ENCODE measurements at places on chromosomes 13 and 19. TPM values are rescaled to one million over a fixed set of nuclear protein-coding genes. Genes with fewer than 3 reads are reported as not detected.
A peak's percentile ranks its signal among the peaks of the same experiment; 100 is the strongest.

GRCh38 chr19:57363688-57364181 is 384 bp downstream of the TRAPPC2B start:
- peaks cover 41% of the 10 kb centered on the region for H3K36me3 ChIP-seq
- H3K4me1 ChIP-seq: peaks cover 14% of the 10 kb centered on the region
- H3K27me3 ChIP-seq: no peaks in the 10 kb centered on the region
- H3K4me3 ChIP-seq: peak overlapping the region; percentile 85
- DNase-seq: no peak
- H3K27ac ChIP-seq: peak overlapping the region; percentile 92

- no peaks in the 10 kb centered on the region for H3K27me3 ChIP-seq
- peak overlapping the region; percentile 30 for H3K4me3 ChIP-seq
- H3K36me3 ChIP-seq: no peaks in the 10 kb centered on the region
These were observed 40.4 kb downstream of the LRCH1 start for GRCh38 chr13:46593398-46593797.

GRCh38 chr19:16345457-16345856 is 20.8 kb downstream of the KLF2 start:
- no peaks in the 10 kb centered on the region for H3K36me3 ChIP-seq
- no peak for DNase-seq
- H3K4me1 ChIP-seq: peaks cover 26% of the 10 kb centered on the region
- no peak overlapping the region for H3K27ac ChIP-seq

GRCh38 chr13:78608252-78608687 is 4.9 kb upstream of the POU4F1 start:
- H3K27ac ChIP-seq: no peak overlapping the region
- no peak for DNase-seq
- H3K4me3 ChIP-seq: peak overlapping the region; percentile 4
- H3K4me1 ChIP-seq: peaks cover 38% of the 10 kb centered on the region
- peaks cover 68% of the 10 kb centered on the region for H3K27me3 ChIP-seq

GRCh38 chr13:20121159-20121525 is 39.7 kb downstream of the GJA3 start:
- no peak for DNase-seq
- peaks cover 12% of the 10 kb centered on the region for H3K27me3 ChIP-seq
- H3K36me3 ChIP-seq: no peaks in the 10 kb centered on the region

DNA sequence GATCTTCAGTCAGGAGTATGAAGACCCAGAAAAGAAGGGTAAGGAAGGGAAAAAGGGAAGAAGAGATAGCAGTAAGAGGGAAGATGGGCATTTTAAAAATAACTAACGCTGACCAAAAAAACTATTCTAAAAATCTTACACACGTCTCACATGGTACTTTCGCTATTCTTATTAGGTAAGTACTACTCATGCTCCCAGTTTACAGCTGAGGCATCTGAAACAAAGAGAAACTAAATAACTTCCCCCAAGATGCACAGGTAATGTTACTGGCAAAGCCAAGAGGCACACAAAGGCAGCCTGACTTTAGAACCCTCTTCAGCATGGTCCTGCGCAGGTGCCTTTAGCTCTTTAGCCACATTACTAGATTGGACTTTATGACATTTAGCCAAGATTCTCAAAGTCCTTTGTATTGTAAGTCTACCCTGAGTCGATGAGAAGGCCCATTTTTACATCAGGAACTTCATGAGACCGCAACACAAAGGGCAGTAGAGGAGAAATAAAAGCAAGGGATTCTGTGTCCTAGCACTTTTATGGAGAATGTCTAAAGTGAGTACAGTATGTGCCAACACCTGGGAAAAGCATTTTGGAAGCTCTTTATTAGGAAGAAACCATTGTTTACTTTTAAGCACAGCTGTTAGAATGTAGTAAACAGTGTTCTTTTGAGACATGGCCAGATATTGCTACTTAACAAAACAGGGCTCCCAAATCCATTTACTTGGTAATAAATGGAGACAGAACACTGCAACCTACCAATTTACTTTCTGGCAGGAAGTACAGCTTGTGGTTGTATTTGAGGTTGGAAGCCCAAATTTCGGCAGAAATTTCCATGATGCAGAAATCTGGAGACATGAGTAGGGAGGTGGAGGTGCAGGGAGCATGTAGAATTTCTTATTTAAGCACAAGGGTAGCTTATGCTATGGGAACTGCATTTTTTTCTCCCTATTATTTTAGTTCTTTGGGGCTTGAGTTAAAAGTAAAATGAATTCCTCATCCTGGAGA is 250.7 kb downstream of the KCTD12 start:
- H3K36me3 ChIP-seq: no peaks in the 10 kb centered on the region
- H3K4me1 ChIP-seq: no peaks in the 10 kb centered on the region
- H3K27me3 ChIP-seq: peaks cover 1% of the 10 kb centered on the region
- H3K27ac ChIP-seq: no peak overlapping the region

Gene ZNF414
- 19.7 TPM for total RNA-seq

Gene IGFL2
- total RNA-seq: not detected

Data from activated CD4-positive, alpha-beta memory T cell treated with anti-CD3 and anti-CD28 coated beads for 36 hours (primary cell).